Activated CD8-positive, alpha-beta memory T cell treated with anti-CD3 and anti-CD28 coated beads for 4 hours (primary cell): ENCODE measurements at places on chromosomes 16 and 17.

GRCh38 chr17:49880291-49881053 lies 32.6 kb upstream of the TAC4 start:
- DNase-seq, result peak; percentile 41

DNA sequence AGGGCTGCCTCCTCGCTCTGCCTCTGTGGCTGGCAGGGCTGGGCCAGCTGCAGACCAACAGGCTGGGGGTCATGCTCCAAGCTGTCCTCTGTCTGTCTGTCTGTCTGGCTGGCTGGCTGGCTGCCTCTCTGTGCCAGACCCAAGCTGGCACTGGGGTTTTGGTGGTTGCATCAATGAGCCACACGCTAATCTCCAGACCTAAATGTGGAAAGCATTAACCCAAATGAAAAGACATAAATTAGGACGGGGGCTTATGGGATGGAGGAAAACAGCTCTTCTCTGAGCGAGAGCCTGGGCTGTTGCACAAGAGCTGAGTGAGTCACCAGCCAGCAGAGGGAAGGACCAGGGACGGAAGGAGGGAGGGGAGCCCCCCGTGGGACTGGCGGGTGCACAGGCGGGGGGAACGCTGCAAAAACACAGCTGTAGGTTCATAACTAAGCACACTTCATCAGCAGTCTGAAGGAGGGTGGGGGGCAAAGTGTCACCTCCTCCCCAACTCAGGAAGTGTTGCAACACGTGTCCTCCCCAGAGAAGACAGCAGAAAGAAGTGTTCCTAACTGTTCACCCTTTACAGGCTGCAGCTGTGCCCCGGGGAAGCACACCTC lies 83.4 kb downstream of the GAS7 start:
- peak; percentile 63 for DNase-seq

GRCh38 chr16:11312718-11313492 lies 31.8 kb upstream of the PRM1 start:
- DNase-seq, result no peak

GRCh38 chr16:69839240-69839688 lies 77.1 kb downstream of the WWP2 start:
- no peak for DNase-seq

GRCh38 chr16:81830845-81831540 lies 51.9 kb downstream of the PLCG2 start:
- DNase-seq, result no peak

GRCh38 chr17:47829870-47830269 lies 1.5 kb downstream of the MRPL10 start:
- DNase-seq, result peak; percentile 15

- no peak for DNase-seq
These were observed 44.6 kb downstream of the GNA13 start for GRCh38 chr17:65011966-65012365.

- no peak for DNase-seq
These were observed 185.3 kb downstream of the AATF start for GRCh38 chr17:37134050-37134449.

DNA sequence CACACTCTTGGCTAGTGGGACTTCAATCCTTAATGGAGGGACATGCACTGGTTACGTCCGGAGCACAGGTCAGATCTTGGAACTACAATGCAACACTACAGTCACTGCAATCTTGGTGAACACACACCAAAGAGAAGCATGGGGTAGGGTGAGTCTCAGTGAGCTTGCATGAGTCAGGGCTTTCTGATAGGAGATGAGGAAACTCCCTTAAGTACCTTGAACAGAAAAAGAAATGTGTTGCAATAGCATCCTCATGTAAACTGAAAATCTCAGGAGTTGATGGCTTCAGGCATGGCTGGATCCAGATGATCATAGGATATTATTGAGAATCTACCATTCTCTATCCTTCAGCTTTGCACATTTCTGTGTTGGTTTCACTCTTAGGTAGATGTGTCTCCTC lies 54.1 kb downstream of the CES1 start:
- no peak for DNase-seq

DNA sequence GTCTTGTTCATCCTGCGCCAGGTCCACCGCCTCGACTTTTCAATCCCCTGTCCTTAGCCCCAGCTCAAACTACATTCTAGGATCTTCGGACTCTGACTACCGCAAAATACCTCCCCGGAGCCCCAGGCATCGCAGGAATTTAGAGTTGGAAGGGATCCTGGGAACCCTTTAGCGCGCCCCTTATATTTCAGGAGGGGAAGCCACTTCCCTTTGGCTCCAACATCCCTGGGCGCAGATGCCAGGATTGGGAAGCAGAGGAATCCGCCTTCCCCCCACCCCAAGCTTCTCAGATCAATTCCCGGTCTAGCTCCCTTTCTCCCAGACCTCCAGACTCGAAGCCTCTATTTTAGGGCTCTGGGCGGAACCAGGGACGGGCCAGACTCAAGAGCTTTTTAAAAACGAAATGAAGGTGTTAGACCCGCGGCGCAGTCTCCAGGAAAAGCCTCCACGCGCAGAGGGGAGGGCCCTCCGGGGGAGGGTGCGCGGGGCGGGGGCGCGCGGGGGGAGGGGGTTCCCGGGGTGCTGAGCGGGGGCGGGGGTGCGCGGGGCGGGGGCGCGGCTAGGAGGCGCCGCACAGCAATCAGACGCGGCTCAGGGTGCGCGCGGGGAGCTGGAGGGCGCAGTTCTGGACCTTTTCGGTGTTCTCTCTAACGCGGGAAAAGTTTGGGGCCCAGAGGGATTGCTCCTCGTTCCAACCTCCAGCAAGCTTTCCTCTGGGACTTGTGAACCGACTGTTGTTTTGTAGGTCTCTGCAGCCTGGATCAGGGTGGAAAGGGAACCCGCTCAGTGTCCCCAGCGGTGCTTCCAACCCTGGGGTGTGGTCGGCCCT lies 1.6 kb downstream of the AHSP start:
- no peak for DNase-seq

GRCh38 chr16:54136276-54136625 lies 150.3 kb downstream of the IRX3 start:
- DNase-seq, result no peak

GRCh38 chr16:1066584-1067172 lies 5.9 kb upstream of the SSTR5 start:
- DNase-seq, result no peak

- DNase-seq, result no peak
These were observed 31.4 kb downstream of the GPRC5B start for GRCh38 chr16:19853132-19853741.

DNA sequence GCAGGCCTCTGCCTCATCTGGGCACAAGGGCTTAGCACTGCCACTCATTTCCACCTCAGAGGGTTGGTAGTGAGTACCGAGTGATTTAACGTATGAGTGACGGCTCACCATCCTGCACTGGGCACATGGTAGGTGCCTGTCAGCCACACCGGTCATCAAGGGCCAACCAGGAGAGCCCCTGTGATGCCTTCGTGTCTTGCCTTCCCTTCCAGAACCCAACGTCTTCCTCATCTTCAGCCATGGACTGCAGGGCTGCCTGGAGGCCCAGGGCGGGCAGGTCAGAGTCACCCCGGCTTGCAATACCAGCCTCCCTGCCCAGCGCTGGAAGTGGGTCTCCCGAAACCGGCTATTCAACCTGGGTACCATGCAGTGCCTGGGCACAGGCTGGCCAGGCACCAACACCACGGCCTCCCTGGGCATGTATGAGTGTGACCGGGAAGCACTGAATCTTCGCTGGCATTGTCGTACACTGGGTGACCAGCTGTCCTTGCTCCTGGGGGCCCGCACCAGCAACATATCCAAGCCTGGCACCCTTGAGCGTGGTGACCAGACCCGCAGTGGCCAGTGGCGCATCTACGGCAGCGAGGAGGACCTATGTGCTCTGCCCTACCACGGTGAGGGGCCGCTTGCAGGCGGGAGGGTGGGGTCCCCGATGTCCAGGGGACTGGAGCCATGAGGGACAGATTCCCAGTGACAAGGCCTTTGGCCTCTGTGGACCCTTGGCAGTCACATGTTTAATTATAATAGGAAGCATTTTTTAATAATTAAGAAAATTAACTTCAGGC lies 37.1 kb downstream of the MRC2 start:
- DNase-seq, result no peak

- DNase-seq, result no peak
These were observed 90.3 kb upstream of the CHMP6 start for GRCh38 chr17:80901319-80901718.

GRCh38 chr16:67884684-67885083 lies at the start of gene NRN1L:
Gene NRN1L (plus strand): TSS chr16:67884885. CDS start chr16:67884904, 19 bp downstream.
- no peak for DNase-seq

DNA sequence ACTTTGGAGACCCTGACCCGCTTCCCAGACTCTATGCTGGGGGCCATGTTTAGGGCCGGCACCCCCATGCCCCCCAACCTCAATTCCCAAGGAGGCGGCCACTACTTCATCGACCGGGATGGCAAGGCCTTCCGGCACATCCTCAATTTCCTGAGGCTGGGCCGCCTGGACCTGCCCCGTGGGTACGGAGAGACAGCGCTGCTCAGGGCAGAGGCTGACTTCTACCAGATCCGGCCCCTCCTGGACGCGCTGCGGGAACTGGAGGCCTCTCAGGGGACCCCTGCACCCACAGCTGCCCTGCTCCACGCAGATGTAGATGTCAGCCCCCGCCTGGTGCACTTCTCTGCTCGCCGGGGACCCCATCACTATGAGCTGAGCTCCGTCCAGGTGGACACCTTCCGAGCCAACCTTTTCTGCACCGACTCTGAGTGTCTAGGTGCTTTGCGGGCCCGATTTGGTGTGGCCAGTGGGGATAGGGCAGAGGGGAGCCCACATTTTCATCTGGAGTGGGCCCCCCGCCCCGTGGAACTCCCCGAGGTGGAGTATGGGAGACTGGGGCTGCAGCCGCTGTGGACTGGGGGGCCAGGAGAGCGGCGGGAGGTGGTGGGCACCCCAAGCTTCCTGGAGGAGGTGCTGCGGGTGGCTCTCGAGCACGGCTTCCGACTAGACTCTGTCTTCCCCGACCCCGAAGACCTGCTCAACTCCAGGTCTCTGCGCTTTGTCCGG lies 1.1 kb downstream of the KCTD11 start:
- DNase-seq, result no peak

- DNase-seq, result no peak
These were observed 10.1 kb upstream of the TMEM101 start for GRCh38 chr17:44024853-44025252.

DNA sequence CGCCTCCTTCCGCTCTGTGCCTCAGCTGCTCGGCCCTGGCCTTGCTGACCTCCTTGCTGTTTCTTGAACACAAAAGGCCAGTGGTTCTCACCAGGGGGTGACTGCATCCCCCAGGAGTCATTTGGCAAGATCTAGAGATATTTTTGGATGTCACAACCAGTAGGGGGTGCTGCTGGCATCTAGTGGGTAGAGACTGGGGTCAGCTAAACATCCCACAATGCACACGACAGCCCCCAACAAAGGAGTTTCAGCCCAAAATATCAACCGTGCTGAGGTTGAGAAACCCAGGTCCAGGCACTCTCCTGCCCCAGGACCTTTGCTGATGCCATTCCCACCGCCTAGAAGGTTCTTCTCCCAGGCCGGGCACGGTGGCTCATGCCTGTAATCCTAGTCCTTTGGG lies 39.7 kb downstream of the ABCC6 start:
- no peak for DNase-seq

GRCh38 chr17:42536048-42536371 lies at the start of gene NAGLU:
Gene NAGLU (plus strand): TSS chr17:42536241. CDS start chr17:42536273, 32 bp downstream.
- DNase-seq, result peak; percentile 74

- no peak for DNase-seq
These were observed 1.7 kb upstream of the NLRP1 start for GRCh38 chr17:5585836-5586521.

DNA sequence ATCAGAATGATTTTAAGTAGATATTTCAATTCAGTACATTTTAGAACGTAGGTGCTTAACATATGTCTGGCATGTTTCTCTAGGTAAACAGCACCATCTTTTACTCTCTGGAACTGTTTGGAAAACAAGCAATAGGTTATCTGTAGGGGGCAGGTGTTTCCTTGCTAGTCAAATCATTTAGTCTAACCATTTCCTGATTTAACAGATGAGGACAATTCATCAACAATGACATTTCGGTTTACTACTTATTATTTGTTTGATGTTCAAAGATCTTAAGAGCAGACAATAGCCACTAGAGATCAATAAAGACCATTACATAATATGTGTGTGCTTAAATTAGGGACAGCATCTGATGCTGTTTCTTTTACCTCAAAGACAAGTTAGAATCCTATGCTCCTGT lies 173.1 kb downstream of the CEP112 start:
- DNase-seq, result no peak

GRCh38 chr17:58840820-58841612 lies 85.4 kb downstream of the PPM1E start:
- DNase-seq, result no peak

- no peak for DNase-seq
These were observed 20.6 kb downstream of the ZCCHC14 start for GRCh38 chr16:87472142-87472778.

- DNase-seq, result no peak
These were observed 332.0 kb downstream of the BCAS3 start for GRCh38 chr17:61009663-61010062.

DNA sequence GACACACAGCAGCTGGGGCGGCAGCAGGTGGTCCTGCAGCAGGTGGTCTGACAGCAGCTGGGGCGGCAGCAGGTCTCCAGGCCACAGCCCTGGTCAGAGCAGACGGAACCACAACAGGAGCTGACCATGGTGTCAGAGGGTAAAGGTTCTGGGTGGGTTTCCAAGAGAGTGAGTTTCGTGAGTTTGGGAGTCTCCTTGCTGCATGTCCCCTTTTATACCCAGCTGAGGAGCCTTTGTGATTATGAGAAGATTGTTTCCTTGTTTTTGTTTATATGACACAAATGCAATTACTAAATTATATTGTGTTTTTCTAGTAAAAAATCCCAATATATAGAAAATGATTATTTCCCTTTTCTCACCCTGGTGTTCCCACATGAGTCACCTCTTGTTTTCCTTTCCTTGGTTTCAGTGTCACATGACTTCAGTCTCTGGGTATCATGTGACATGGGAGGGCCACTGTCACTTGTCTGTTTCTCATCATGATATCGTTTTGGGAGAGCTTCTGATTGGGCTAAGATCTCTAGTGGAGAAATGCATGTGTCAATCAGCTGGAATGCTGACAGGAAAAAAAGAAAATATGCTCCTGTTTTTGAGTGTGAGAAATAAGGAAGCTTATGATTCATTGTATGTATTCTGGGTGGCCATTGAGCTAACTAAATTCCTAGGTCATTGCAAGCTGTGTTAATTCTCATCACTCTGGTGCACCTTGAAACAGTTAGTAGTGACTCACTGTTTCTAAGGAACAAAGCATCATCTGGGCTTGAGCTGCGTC lies at the start of gene KRTAP4-6:
Gene KRTAP4-6, minus strand, starts transcription at position 185 of the 772 bp plus-strand sequence. Its CDS starts 57 bp downstream, at position 128.
- no peak for DNase-seq

GRCh38 chr16:63530208-63530607 lies 1494.0 kb upstream of the CDH8 start:
- no peak for DNase-seq

- DNase-seq, result no peak
These were observed 50.6 kb downstream of the MED13 start for GRCh38 chr17:62014526-62014925.

DNA sequence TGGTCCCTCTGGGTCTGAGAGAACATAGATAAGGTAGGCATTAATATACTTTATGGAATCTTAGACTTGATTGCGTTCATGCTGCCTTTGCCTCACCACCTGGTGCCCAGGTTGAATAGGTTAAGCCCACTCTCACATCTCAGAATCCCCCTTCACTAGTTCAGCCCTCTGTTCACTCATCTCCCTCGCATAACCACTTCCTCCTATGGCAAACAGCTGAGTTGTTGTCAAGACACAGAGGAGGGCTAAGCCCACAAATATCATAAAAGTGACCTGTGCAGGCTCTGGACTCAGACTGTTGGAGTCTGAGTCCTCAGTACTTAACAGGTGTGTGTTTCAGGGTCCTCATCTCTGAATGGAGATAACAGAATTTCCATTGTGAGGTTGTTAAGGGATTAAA lies 55.7 kb downstream of the GOSR1 start:
- no peak for DNase-seq
